Stimulated activated CD4-positive, alpha-beta T cell treated with anti-CD3 and anti-CD28 coated beads, Interleukin-12 subunit alpha, Interleukin-12 subunit beta, amount 100 ng/mL, for 48 hours (primary cell): ENCODE measurements at places on chromosomes 7 and 10.

DNA sequence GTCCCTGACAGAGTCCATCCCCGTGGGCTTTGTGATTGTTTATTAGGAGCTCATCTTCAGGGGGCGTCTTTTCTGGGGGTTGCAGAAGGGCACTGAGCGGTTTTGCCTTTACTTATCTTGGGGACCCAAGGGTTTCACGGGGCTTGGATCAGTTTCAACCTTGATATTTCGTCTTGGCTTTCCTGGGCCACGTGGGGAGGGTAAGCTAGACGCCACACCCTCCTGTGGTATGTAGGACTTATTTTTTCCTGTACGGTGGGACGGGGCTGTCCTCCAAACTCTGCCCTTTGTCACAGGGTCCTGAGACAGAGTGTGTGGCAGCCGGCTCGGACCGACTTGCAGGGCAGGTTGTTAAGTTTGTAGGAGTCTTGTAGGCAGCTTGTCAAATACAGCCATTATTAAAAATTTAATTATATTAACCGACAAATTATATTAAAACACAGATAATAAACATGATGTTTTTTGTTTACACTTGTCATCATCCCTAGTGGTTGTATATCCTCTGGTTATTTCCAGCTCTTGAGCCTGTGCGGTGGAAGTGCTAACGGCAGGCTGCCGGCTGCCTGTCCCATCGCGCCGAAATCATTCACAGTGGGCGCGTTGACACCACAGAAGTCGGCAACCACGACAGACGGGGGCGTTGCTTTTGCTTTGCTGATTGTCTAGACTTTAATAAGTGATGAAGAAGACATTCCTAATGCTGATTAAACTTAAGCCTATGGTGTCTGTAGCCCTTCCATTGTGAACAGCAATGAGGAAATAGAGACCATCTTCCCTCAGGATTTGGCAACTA is 193.2 kb downstream of the DNAJB6 start:
- no peak for DNase-seq

DNA sequence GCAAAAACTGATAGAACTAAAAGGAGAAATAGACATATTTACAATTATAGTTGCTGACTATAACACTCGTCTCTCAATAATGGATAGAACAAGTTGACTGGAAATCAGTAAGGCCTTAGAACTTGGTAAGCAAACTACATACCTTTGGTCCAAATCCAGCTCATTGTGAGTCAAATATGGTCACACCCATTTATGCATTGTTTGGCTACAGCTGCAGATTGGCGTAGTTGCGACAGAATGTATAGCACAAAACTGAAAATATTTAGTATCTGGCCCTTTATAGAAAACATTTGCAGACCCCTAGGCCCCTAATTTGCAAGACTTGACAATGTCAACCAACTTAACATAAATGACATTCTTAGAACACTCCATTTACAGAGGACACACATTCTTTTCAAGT is 103.6 kb upstream of the EGR2 start:
- no peak for DNase-seq

DNA sequence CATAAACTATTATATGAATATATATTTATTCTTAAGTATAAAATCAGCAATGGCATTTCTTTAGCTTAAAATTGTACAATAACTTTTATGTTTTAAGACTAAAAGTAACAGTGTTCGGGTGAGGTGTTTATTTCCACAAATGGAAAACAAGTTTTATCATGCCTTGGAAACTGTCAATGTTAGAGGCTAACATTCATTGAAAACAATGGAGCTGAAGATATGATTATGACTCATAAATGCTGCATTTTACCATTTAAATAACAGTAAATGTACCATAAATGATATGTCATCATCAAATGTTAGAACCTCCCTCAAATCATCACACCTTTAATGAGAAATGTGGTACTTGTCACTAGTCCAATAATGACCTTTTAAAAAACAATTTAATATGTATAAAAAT is 897.3 kb downstream of the PCDH15 start:
- no peak for DNase-seq

GRCh38 chr7:23653942-23654341 is 26.1 kb upstream of the FAM221A start:
- DNase-seq, result no peak

GRCh38 chr10:90738885-90739284 is 119.0 kb downstream of the HTR7 start:
- no peak for DNase-seq

DNA sequence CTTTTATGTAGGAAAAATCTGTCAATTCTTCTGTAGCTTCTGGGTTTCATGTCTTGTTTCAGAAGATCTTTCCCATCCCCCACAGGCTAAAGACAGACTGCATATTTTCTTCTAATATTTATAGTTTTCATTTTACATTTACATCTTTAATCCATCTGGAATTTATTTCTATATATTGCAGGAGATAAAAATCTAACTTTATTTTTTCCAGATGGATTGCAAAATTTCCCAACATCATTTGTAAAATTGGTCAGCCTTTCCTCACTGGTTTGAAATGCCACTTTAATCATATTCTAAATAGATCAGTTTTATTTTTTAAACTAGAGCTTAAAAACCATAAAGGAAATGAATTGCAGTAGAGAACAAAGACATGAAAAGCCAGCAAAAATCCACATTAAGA is 46.9 kb downstream of the TMEM26 start:
- no peak for DNase-seq

GRCh38 chr7:48806731-48807130 is 117.6 kb upstream of the CDC14C start:
- no peak for DNase-seq

GRCh38 chr10:114808982-114809381 is 12.6 kb upstream of the FHIP2A start:
- DNase-seq, result no peak

- no peak for DNase-seq
Observed at GRCh38 chr7:74587435-74588126, 69.9 kb upstream of the GTF2I start.

GRCh38 chr10:107924458-107924857 is 760.0 kb upstream of the SORCS1 start:
- DNase-seq, result no peak

- no peak for DNase-seq
Observed at GRCh38 chr7:5997210-5997808, 11.5 kb downstream of the PMS2 start.

- no peak for DNase-seq
Observed at GRCh38 chr7:99653754-99654153, 26.0 kb downstream of the CYP3A5 start.

GRCh38 chr10:47384148-47384921 is at the start of gene ZNF488:
Gene ZNF488, minus strand, starts transcription at chr10:47384293. Its CDS starts 15,464 bp downstream, at chr10:47368829.
- DNase-seq, result peak; percentile 60

DNA sequence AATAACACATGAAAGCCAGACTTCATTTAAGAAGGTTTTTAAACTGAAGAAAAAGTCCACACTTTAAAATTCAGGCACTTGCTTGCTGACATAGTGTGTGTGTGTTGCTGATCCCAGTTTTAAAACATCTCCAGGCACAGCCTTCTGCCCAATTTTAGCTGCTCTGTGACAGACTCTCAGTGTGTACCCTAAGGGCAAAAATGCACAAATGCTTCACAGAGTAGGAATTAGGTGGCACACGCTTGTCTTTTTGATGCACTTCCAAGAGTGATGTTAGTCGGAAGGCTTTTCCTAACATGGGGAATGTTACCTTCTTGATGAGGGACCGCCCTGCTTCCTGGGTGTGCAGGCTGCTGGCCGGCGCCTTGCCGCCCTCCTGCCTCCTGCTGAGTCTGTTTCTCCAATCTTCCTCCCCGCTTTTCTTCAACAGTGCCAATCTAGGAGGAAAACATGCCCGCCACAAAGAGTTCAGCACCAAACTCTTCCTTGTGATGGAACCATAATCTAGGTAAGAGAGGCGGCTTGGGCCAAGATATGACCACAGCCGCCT is 122.3 kb downstream of the SVIL start:
- no peak for DNase-seq

DNA sequence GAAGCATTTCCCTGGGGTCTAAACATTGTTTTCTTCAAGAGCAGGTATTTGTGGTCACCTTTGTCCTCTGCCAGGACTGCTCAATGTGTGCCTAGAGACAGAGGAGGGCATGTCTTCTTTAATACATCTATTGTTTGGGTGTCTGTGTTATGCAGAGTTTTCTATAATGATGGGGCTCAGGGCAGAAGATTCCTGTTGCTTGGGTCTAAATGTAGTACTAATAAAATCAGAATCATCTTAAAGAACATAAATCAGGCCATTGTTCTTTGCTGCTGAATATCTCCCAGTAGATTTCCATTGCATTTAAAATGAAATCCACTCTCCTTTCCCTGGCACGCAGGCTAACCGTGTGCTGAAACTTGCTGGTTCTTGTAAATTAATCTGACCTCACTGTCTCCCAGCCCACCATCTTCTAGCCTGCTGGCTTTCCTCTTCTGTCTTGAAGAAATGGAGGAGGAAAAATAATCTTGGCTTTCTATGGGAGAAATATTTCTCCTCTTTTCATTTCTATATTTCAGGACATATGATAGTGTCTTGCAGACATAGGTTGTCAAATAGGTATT is 1396.8 kb downstream of the GATA3 start:
- DNase-seq, result no peak

DNA sequence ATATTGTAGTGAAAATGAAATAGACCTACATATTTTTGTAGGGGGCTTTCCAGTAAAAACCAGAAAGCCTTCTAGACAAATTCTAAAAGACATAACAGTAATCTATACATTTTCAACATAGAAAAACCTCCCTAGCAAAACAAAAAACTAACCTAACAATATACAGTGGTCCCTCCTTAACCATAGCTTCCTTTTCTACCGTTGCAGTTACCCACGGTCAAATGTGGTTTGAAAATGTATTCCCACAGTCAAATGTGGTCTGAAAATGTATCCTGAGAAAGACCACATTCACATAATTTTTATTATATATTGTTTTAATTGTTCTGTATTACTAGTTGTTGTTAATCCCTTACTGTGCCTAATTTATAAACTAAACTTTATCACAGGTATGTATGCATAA is 6.4 kb downstream of the PSAP start:
- no peak for DNase-seq

- no peak for DNase-seq
Observed at GRCh38 chr7:73482746-73483145, 39.3 kb downstream of the BAZ1B start.

DNA sequence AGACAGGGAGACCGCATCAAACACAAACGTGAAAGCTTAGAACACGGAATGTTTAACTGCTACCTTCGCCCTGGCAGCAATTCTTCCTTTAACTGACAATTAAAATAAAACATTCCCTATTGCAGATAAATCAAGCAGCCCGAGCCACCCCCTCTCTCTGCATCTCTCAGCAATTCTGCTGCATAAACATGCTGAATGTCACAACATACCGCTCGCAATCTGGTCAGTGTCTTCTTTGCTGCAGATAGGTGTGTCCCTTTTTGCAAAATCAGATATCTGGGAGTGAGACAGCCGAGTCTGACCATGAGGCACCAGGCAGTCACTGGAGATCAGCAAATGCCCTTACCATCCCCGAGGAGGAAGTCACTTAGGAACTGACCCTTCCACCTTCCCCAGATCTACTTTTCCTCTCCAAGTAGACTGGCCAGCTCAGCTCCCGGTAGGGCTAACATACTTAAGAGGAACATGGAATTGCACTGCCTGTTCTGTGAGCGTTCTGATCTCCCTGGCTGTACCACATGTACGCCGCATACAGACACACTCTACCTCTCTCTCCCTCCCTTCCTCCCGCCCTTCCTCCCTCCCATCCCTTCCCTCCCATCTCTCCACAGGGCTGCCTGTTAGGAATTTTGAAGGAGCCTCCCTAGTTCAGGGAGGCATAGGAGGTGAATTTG is at the start of gene FRMD4A:
Gene FRMD4A (minus strand): TSS at position 537 of the 674 bp plus-strand sequence.
- no peak for DNase-seq
